Heart right ventricle (tissue), 16 donors: ENCODE measurements at places on chromosomes 2 and 18. TPM values are rescaled to one million over a fixed set of nuclear protein-coding genes. Genes with fewer than 3 reads are reported as not detected.

- DNase-seq: peak; percentile 13
These were observed at the start of gene SYT4 for GRCh38 chr18:43277164-43277600. Gene SYT4 (minus strand): TSS chr18:43277490. CDS start chr18:43277281, 209 bp downstream.

DNA sequence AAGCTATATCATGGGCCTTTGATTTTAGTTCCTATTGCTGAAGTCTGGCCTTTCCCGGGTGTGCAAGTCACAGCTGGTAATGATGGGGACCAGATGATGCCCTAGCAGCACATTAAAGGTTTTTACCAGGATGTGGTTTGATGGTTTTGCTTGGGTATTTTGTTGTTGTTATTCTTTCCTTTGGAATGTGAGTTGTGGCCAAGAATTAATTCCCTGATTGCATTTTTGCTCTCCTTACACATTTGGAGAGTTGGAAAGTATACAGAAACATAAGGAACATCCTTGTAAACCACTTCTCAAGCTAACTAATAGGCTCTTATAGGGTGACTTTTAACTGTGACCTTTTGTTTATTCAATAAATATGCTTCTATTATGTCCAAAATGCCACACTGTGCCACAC is 154.1 kb upstream of the MMADHC start:
- DNase-seq: no peak

- no peak for DNase-seq
These were observed 107.9 kb downstream of the CCDC74A start for GRCh38 chr2:131635611-131636010.

DNA sequence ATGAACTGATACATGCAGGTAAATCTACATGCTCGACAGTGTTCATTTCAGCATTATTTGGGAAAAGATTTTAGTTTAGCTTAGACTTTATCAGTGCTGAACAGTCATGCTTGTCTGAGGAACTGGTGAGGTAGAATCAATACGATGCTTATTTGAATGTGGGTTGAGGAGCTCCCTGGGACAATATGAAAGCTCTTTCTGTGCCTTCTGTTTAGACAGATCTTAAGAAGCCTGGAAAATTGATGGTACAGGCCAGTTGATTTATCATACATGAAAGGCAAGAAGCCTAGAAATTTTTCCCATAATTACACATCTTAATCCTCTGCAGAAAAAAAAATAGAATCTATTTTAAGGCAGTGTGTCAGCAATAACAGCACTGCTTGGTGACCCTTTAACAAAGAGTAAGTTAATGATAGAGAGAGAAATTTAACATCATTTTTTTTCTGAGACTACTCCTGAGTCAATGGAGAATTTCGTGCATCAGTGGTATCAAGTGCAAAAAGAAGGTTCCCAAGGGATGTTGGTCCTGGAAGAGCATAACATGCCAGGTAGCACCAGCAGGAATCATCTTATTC is 252.2 kb upstream of the CDH20 start:
- DNase-seq: no peak

GRCh38 chr2:118669654-118670053 is 177.8 kb downstream of the EN1 start:
- no peak for DNase-seq

DNA sequence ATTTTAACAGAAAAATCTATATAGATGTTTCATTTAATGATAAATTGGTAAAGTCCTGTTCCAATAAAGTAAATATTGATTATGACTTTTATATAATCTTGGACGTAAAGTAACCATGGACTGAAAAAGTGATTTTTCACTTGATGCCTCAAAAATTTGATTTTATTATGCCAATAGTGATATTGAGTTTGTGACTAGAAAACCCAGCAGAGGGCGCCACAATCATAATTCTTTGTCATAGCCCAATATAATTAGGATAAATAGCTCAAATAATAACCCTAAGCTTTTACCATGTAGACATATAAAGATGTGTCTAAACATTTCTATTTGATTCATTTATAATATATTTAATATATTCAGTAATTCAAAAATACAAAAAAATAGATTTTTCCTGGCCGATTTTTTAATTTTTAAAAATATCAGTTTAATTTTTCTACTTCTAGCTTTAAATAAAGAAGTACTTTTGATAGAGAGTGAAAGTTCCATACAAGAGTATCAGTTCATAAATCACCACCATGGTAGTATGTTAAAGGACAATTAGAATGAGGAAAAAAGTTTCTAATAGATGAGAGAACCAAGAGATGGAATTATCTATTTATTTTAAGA is 30.7 kb downstream of the CAMKMT start:
- DNase-seq: peak; percentile 29

DNA sequence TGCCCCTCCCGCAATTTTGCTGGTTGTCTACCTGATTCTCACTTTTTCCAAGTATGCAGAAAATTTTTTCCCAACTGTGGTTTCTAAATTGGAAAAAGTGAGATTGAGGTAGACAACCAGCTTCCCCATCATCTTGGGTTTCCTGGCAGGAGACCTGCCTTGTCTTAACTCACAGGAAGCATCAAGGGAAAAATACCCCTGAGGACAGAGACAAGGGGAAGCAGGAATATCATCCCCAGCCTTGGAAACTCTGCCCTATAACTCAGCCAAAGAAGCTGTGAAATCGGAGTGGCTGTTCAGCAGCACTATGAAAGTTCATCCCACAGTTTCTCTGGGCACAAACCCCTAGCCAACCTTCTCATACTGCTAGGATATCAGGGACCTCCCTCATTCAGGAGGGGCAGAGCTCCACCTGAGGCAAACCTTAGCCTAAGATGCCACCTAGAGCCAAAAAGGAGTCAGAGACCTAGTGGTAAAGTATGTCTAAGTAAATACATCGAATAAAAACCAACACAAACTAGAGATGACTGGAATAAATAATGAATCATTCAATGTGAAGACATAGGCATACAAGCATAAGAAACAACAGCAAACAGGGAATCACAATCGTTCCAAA is 68.2 kb downstream of the ZSWIM2 start:
- DNase-seq: no peak

GRCh38 chr2:170235860-170236679 is 58.1 kb downstream of the MYO3B start:
- no peak for DNase-seq

DNA sequence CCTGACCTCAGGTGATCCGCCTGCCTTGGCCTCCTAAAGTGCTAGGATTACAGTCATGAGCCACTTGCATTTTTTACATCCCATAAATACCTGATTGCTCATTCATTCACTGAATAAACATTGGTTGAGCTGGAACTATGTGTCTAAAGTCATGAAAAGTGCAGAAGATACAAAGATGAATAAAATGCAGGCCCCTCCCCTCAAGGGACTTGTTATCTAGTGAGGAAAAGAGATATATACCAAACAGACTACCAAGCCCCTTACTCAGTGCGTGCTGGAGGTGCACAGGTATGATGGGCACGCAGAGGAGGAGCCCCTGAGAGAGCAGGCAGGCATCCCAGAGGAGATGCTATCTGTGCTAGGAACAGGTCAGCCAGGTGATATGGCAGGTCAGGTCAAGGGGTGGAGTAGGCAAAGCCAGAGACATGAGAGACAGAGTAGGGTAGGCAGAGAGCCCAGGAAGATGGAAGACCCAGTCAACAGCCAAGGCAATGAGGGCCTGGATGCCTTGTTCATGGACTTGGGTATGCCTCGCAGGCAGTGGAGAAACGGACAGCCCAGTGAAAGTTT is 7.7 kb downstream of the FHL2 start:
- no peak for DNase-seq

- no peak for DNase-seq
These were observed 117.2 kb downstream of the CERS6 start for GRCh38 chr2:168573128-168573903.

The RBFA gene
- 20.4 TPM for total RNA-seq

The CNRIP1 gene
- 9.5 TPM for total RNA-seq

GRCh38 chr18:76699923-76700322 is 122.4 kb upstream of the ZNF236 start:
- DNase-seq: no peak

GRCh38 chr2:152467677-152468410 is 132.9 kb downstream of the FMNL2 start:
- DNase-seq: no peak

DNA sequence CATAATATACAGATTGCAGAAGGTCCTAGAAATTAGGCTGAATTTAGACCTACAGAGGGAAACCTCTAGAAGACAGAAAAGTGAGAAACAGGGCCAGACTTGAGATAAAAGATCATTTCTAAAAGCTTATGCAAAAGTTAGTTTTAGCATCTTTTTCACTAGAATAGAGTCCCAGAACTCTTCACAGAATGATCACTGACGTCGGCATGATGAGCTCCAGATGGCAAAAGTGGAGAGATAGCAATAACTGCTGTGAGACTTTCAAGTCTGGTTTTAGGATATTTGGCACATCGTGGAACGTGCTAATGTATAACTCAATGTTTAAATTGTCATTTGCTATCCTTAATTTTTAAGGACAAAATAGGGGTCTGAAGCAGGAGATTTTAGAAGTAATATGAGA is 1050.7 kb upstream of the CELF4 start:
- no peak for DNase-seq

DNA sequence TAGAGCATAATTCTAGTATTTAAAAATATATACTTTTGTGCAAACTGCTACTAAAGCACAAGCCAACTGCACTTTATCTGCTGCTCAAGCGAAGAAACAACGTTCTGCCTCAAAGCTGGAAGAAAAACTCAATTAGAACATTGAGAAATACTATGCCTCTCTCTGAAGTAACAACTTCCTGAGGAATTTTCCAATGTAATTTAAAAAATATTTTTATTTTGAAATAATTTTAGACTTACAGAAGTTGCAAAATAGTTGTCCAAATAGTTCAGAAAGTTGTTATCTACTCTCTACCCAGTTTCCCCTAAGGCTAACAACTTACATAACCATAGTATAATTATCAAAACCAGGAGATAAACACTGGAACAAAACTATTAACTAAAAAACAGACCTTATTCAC is 12.3 kb upstream of the POLI start:
- no peak for DNase-seq

GRCh38 chr2:220228310-220229006 is 601.0 kb downstream of the SLC4A3 start:
- no peak for DNase-seq

DNA sequence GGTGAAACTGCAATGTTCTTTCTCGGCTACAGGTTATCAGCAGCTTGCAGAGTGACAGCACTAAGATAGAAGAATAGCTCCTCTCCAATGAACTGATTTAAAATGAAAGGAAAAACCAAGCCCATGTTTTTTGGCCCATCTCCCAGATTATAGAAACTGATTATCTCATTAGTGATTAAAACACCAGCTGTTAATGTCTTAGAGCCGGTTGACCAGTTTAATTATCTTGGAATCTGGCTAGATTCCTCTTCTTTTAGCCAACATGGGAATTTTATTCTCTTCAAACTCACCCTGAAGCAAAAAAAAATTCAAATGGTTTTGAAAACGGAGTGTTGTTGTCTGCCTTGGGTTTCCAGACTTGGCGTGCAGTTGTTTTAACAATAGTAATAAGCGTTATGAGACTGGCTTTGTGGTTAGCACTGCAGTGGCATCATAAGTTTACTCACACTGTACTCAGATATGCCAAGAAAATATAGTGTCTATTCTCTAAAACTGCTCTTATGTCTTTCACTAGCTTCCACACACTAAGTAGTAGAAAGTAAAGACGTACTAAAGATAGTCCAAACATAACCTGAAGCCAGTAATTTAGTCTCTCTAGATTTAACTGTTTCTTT is 665.3 kb downstream of the STK39 start:
- no peak for DNase-seq

DNA sequence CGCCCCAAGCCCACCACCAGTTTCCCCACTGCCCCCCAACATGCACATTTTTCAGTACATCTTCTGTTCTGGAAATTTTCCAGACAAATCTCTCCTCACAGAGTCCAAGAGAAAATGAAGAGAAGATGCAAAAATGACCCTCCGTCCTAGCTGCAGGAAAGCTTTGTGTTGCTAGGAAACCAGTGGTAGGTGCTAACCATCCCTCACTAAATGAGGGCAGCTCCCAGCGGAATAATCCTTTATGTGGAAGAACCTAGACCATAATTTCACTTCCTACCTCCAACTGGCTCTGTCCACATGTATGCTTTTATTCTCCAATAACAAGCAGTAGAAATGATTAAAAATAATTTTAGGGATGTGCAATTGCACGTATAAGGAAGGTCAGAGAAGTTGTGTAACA is 311.9 kb upstream of the EPHA4 start:
- no peak for DNase-seq

The RGPD4 gene
- not detected for total RNA-seq

DNA sequence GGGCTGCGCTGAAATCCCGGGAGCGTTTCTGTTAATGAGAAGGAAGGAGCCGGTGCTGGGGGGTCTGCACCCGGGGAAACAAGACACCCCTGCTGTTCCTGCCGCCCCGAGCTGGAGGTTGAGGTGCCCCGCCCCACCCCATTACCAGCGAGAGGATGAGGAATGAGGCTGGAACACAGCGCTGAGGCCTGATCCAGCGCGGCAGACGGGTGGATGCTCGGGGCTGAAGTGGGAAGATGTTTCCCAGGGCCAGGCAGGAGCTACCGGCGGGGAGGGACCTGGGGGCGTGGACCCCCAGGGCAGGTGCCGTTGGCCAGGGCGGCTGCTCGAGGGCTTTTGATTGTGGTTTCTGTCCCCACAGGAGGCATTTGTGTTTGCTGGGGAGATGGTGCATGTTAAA is 134.3 kb upstream of the CTDP1 start:
- no peak for DNase-seq

The DUSP19 gene
- 9.3 TPM for total RNA-seq

DNA sequence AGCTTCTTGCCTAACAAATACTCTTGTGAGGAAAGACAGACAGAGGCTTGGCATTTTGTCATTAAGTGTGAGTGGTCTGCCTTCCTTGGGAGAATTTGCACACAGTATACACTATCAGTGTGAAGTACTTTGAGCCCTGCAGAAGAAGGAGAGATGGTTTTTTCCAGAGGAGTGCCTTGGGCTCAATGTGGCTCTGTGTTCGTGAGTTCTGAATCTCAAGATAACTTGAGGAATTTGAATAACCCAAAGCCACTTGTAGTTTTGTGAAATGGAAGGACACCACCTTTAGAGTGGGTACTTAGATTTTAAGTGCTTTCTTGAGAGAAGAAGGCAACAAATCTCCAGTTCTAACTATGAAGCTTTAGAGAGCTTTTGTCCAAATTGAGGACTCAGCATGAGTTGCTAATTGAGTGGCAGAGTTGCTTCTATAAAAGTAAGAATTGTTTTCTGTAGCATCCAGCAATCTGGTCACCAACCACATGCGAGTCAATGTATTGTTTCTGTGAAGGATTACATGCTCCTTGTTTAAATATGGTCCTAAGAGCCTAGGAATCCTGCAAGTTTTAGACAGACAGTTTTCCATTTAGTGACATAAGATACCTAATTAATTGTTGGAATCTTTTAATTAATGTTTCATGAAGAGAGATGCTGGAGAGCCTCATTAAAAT is 68.3 kb downstream of the BABAM2 start:
- DNase-seq: no peak

- DNase-seq: no peak
These were observed 108.4 kb upstream of the LMAN1 start for GRCh38 chr18:59467497-59467896.

- no peak for DNase-seq
These were observed 23.2 kb downstream of the SLC40A1 start for GRCh38 chr2:189557373-189557772.

- DNase-seq: no peak
These were observed 283.0 kb downstream of the MYCN start for GRCh38 chr2:16223161-16223840.
